ENCODE measurements at places on chromosomes 3 and 15.

DNA sequence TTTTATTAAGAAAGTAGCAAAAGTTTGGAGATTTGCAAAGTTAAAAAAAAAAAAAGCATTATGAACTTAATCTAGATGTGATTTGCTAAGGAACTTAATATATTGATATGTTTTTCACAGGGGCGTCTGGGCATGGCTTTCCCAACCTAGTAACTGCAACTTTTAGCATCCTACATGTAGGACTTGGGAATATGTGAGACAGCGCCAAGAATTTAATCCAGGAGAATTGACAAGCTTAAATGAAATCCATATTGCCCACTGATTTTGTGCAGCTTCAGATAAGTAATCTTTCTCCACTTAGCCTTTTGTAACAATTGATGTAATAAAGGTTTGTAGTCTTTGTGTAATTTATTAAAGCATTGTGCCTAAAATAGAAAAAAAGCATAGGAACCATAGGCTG is 982 bp upstream of the GABPB1 start:
- DNase-seq = no peak

DNA sequence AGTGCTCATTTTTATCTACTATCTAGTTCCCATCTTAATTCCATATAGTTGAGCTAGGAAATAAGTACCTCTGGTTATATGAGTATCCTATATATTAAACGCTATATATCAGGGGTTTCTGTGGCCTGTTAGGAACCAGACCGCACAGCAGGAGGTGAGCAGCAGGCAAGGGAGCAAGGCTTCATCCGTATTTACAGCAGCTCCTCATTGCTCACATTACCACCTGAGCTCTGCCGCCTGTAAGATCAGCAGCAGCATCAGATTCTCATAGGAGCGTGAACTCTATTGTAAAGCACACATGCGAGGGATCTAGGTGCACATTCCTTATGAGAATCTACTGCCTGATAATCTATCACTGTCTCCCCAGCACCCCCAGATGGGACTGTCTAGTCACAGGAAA is 23.0 kb downstream of the GSK3B start:
- DNase-seq = no peak

DNA sequence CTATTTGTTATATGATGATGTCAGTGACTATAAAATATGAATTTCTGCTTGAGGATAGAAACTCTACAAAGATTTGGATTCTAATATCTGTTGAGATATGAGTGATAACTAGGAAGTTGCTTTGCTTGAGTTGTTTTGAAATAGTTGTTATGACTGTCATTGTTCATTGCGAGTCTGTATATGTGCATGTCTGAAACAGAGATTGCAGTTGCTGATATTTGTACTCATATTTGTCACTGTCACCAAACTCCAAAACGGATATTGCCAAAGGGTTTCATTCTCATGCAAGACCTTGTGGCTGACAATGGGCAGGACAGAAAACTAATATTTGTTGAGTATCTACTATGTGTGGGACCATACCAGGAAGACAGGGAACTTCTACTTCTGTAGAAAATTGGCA is 240.2 kb downstream of the CD47 start:
- DNase-seq = peak; percentile 23

DNA sequence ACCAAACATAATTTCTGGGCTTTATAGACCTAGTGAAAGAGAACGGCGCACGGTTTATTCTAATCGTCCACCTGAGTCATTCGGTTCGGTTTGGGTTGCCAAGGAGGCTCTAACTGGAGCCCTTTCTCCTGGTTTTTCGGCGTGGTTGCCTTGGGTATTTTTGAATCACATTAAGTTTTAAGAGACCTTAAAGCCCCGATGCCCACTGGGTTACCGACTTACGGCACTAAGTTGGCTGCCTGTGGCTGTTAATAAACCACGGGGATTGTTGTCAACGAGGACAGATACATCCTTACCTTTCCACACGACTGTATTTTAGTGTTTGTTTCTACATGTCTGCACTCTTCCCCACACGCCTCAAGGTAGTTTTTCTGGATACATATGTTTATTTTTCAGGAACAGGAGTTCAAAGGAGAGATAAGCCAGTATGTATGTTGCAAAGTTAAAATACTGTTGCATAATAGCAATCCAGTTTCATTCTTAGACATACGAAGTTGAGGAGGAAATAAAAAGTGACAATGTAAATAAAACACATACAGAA is 1.2 kb upstream of the ANP32A start:
- DNase-seq = peak; percentile 78

GRCh38 chr15:50009634-50010033 is 109.4 kb downstream of the ATP8B4 start:
- no peak for DNase-seq

GRCh38 chr15:53473435-53473834 is 286.0 kb downstream of the WDR72 start:
- no peak for DNase-seq

- DNase-seq = no peak
These were observed 191.7 kb upstream of the TPM1 start for GRCh38 chr15:62850791-62851291.

GRCh38 chr3:31704591-31705179 is 172.0 kb downstream of the STT3B start:
- no peak for DNase-seq

GRCh38 chr3:45612138-45612537 is 17.6 kb downstream of the LIMD1 start:
- no peak for DNase-seq
